ENCODE measurements at places on chromosomes 6 and 20.

- no peak for DNase-seq
Measured at GRCh38 chr6:18343741-18344140, 43.4 kb upstream of the RNF144B start.

GRCh38 chr20:46324960-46325703 is 16.8 kb upstream of the CDH22 start:
- peak; percentile 34 for DNase-seq

DNA sequence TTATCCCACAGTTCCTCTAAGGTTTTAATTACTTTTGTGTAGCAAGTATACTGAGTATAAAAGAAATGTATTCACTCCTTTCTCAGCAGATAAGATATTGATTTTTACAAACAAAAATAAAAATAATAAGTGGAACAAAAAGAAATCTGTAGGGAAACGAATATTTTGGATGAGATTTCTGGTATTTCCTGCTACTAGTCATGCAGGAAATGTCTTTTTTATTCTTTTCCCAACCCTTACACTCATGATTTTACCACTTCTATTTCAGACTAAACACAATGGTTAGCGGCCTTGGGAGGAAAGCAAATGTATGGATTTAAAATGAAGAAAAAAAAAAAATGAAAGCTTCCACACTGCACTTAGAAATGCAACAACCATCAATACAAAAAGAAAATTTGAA is 580.5 kb upstream of the MARCKS start:
- DNase-seq, result no peak

GRCh38 chr20:52746770-52747169 is 225.4 kb upstream of the TSHZ2 start:
- no peak for DNase-seq

GRCh38 chr6:6742535-6742934 is 154.0 kb downstream of the LY86 start:
- DNase-seq, result no peak

DNA sequence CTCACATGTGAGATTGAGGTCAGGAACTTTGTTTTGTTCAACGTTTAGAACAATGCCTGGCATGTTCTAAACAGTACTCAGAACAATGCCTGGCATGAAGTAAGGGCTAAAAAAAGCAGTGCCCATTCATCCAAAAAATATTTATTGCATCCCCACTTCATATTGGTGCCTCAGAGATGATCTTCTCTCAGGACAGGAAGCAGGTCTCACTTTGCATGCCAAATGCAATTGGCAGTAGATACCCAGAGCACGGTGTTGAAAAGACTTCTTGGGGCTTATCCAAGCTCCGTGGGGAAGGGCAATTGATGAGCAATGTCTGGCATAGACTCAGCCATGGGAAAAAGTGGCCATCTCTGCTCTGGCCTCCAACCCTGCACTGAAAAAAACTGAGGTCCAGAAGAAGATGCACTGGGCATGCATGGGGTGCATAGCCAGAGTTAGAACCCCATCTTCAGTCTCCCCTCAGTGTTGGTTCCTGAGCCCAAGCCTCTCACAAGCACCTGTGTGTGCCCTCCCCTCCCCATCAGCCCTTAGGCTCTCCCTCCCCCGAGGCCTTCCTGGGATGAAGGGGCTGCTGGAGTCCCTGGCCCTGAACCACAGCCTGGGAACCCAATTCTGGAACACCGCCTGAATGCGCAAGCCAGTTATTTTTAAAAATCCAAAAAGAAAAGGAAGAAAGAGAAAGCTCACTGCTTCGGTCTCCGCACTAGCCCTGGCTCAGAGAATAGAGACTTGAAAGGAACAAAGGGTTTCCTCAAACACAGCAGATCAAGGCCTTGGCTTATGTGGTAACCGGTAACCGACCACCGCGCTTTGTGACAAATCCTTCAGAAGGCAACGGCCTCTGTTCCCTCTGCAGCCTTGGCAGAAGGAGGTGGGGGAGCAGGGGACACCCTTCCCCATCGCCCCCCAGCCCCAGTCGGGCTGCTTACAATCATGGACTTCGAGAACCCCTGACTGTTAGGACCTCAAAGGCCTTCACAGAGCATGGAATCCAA is 78.5 kb upstream of the SIRPA start:
- DNase-seq, result peak; percentile 44

- DNase-seq, result peak; percentile 86
Measured at GRCh38 chr6:133921249-133921859, 31.7 kb upstream of the TBPL1 start.

DNA sequence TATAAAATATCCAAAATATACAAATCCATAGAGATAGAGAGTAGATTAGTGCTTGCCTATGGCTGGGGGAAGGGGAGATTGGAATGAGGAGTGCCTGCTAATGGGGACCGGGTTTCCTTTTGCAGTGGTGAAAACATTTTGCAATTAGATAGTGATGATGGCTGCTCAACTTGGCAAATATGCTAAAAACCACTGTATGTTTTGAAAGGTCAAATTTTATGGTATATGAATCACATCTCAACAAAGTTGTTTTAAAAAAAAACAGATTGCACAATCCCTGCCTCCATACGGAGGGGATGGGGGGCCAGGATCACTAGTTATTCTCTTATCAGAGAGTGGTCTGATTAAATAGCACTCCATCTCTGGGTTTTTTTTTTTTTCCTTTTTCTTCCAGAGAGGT is 76.9 kb upstream of the RIPOR2 start:
- DNase-seq, result no peak

- no peak for DNase-seq
Measured at GRCh38 chr6:135066397-135066796, 11.8 kb upstream of the HBS1L start.

DNA sequence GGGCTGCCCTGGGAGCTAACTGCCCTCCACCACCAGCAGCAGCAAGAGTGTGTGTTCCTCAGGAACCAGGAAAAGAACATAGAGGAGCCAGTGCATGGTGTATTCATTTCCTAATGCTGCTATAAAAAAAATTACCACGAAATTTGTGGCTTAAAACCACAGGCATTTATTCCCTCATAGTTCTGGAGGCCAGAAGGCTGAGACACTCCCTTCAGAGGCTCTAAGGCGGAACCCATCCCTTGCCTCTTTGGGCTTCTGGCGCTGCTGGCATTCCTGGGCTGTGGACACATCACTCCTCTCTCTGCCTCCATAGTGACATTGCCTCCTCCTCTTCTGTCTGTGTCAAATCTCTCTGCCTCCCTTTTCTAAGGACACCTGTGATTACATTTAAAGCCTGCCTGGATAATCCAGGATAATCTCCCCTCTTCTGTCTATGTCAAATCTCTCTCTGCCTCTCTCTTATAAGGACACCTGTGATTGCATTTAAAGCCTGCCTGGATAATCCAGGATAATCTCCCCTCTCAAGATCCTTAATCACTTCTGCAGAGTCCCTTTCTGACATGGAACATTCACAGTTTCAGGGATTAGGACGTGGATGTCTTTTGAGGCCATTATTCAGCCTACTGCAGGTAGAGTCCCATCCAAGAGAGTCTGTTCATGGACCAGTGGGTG is 54.7 kb downstream of the NDUFAF5 start:
- DNase-seq, result no peak

DNA sequence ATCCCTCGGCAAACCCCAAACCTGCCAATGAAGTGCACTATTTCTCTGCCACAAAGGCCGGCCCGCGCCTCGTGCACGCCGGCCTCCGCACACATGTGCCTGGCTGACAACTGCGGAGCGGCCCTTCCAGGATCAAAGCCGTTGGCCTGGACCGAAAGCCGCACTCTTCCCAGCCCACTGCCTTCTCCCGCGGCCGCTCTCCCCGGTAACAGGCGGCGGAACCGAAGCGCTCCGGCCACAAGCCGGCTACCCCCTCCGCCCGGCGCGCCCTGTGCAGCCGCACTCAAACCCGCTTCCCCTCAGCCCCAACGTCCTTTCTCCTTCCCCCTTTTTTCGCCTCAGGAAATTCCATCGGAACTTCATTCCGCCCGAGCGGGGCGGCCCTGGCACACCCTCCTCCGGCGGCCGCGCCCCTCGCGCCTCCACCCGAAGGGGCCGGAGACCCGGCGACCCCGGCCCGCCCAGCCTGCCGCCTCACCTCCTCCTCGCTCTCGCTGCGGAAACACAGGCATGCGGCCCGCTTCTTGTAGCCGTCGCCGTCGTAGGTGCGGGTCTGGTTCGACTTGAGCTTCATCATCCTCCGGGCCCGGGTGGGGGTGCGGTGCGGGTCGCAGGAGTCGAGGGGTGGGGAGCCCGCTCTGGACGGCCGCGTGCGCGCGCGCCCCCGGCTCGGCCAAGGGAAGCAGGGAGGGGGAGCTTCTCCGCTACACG is 528 bp downstream of the NUDT3 start:
- DNase-seq, result peak; percentile 59

- no peak for DNase-seq
Measured at GRCh38 chr6:129324345-129324744, 385.6 kb downstream of the ARHGAP18 start.

DNA sequence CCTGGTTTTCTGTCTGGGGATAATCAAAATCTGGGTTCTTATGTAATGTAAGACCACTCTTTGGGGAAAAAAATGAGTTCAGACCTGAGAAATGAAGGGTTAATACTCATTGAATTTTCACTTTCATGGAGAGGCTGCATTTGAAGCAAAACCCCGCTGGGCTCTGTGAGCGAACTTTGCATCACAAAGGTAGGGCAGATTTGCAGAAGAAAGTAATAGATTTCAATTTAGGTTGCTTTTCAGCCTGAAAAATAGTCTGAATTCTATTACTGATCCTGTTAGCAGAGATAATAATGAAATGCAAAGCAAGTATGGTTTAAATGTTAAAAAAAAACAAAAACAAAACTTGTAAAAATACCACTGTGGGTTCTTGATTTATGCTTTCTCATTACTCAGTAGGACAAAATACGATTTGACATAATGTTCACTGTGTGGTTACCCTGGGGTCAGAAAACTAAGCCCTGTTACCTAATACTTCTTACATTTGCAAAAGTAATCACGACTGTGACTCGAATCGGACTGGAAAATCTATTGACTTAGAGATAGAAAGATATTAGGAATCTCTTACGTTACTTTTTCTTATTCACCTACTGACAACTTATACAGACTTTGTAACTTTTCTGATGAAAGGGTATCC is 72.2 kb downstream of the UST start:
- DNase-seq, result no peak

GRCh38 chr6:150496629-150497028 is 103.1 kb upstream of the PLEKHG1 start:
- no peak for DNase-seq

DNA sequence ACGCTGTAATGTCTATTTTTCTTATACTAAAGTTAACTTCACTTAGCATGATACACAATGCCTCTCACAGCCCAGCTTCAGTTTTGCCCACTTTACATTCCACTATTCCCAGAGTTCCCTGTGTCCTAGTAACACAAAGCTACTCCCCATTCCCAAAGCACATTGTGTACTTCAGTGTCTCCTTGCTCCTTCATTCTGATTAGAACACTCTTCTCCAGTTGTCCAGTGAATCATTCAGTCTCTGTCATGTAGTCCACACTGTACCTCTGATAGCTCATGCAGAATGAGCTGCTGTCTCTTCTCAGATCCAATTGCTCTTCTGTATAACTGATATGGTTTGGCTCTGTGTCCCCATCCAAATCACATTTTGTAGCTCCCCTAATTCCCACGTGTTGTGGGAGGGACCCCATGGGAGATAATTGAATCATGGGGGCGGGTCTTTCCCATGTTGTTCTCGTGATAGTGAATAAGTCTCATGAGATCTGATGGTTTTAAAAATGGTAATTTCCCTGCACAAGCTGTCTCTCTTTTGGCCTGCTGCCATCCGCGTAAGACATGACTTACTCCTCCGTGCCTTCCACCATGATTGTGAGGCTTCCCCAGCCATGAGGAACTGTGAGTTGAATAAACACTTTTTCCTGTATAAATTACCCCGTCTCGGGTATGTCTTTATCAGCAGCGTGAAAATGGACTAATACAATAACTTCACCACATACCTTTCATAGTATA is 2.1 kb upstream of the TMX4 start:
- DNase-seq, result no peak

DNA sequence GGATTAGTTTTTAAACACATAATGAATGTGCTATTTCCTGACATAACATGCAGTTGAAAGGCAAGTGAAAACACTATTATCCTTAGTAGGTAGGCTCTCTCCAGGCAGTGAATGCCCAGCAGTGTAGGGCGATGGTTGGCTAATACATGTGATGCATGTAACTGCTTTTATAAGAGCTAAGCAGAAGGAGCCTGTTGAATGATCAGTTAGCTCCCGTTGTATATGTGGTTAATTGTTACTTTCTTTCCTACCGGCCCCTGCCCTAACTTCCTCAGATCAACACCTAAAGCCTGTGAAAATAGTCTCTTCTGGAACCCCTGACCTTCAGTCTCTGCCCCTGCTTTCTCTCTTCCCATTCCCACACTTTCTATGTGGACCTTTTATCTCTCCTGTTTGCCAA is 10.5 kb downstream of the SOX4 start:
- no peak for DNase-seq

GRCh38 chr6:13678255-13678983 is 33.2 kb downstream of the RANBP9 start:
- DNase-seq, result no peak

- peak; percentile 27 for DNase-seq
Measured at GRCh38 chr6:127119102-127120022, 891 bp downstream of the RSPO3 start.

DNA sequence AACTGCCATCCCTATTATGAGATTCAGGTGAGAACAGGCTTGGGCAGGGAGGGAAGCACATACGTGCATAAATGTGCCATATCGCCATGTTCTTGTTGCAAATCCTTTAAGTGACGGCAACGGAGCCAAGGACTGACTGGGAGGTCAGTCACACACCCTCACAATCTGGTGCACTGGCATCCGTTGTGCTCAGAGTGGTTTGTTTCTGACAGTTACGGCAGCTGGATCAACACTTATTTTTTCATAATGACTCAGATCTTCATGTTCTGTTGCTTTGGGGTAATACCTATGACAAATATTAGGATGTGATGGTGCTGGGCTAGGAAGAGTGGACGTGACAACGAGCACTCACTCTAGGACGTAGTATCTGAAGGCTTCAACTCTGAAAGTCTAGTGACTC is 56.2 kb upstream of the PREP start:
- no peak for DNase-seq

DNA sequence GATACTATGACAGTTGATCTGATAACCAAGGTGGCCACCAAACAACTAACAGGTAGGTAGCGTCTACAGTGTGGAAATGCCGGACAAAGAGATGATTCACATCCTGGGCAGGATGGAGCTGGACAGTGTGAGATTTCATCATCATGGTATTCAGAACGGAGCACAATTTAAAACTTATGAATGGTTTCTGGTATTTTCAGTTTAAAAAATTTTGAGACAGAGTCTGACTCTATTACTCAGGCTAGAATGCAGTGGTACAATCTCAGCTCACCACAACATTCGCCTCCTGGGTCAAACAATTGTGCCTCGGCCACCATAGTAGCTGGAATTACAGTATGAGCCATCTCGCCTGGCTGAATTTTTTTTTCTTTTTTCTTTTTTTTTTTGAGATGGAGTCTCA is 43.8 kb downstream of the CEP57L1 start:
- DNase-seq, result no peak

- DNase-seq, result no peak
Measured at GRCh38 chr6:82554666-82555065, 191.0 kb downstream of the TPBG start.

DNA sequence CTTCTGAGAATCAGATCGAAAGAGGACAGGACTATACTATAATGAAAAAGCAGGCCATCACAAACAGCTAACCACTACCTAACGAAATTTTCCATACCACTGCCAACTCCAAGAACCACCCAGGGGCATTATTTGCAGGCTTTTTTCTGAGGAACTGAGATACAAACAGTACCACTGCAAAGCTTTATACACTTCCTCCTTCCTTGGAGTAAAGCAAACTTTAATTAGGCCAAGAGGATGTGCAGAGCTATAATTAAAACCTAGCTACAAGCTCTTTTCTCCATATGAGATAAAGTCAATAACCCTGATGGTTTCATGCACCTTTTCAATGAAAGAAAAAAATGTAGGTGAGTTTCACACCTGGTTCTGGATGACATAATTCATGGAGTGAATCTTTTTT is 68.5 kb downstream of the ELOVL5 start:
- DNase-seq, result no peak
